Sigmoid colon (tissue), 7 donors: ENCODE measurements at places on chromosomes 16 and 17. TPM values are rescaled to one million over a fixed set of nuclear protein-coding genes. Genes with fewer than 3 reads are reported as not detected.

CCDC200 gene
- total RNA-seq, result not detected

DNA sequence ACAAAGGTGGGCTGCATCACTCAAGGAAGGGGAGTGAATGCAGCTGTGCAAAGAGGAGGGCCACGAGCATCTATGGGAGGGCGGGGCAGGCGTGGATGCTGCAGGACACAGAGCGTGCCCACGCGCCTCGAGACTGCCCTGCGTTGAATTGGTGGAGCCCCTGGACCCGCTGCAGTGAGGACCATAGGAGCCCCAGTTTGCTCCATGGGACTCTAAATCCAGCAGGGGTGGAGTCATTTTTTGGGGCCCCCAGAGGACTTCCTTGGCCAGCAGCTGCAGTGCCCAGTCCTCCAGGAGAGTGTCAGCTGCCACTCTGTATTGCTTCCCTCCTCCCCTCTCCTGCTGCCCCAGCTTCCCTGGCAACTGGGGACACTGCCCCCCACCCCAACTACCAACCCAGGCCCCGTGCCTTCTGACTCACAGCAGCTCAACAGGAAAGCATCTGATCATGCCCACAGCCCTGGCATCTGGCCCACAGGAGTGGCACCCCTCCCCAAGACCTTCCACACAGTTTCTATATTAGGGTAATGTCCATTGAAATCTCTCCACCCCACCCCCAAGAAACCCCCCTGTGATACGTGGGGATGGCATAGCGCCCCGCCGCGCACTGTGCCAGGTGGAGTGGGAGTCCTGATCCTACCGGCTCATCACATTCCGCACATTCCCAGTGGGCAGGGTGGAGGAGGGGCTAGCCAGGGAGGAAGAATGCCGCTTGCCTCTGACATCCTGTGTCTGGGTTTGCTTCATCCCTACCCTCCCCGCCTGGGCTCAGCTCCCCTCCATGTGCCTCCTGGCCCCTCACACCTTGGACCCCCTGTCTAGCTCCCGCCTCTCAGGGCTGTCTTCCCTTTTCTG is 27.8 kb upstream of the ITGA3 start:
- no peaks in the 10 kb centered on the region for H3K27me3 ChIP-seq
- peaks cover 32% of the 10 kb centered on the region for H3K4me1 ChIP-seq
- H3K27ac ChIP-seq, result peak overlapping the region; percentile 66
- DNase-seq, result no peak
- H3K4me3 ChIP-seq, result no peak overlapping the region

DNA sequence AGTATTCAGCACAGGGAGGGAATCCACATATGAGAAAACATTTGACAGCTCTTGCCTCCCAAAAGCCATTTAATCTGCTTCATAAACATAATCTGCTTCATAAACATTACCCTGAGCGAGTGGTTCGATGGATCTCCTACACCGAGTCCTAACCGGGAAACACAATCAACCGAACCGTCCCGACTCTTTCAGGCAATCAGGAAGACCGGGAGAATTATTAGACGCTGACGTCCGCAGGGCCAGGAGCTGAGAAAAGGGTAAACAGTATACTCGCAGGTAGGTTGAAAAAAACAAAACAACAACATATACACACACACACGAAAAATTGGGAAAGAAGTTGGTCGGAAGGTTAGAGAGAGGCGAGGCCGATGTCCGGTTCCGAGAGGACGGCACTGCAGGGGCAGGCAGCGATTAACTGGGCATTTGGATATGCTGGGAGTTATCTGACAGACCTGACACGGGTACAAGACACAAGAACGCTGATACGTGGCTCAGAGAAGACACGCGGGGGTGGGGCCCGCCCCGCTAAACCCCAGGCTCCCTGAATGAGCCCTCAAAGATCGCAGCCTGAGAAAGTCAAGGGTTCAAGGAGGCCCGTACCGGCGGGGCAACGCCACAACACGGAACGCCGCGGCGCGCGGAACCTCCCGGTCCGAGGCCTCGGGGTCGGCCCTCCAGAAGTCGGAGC is 585 bp downstream of the AP1G1 start:
- H3K36me3 ChIP-seq, result no peaks in the 10 kb centered on the region
- H3K27ac ChIP-seq, result peak overlapping the region; percentile 97
- H3K4me3 ChIP-seq, result peak overlapping the region; percentile 77
- DNase-seq, result peak; percentile 69

EVPL gene
- total RNA-seq, result 23.5 TPM

SMPD3 gene
- total RNA-seq, result 0.49 TPM

DNA sequence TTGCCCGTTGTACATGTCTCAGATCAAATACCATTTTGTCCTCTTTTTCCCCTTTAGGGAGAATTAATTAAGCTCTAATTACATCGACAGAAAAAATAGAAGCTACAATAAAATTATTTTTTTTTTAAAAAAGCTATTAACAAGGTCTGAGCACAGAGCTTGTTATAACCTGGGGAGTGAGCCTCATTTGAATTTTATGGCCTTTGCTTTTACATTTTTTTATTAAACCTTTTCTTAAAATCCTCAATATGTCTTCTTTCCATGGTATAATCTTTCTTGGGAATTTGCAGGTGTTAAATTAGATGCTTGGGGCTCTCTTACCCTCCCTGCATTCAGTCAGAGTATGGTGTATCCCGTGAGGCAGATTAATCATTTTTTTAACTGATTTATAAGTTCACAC is 212.5 kb upstream of the XYLT1 start:
- H3K4me1 ChIP-seq, result no peaks in the 10 kb centered on the region
- H3K27ac ChIP-seq, result no peak overlapping the region
- no peak for DNase-seq
- H3K27me3 ChIP-seq, result no peaks in the 10 kb centered on the region
- H3K4me3 ChIP-seq, result no peak overlapping the region

SULT1A2 gene
- total RNA-seq, result not detected

FBXL16 gene
- total RNA-seq, result 1.4 TPM

DNA sequence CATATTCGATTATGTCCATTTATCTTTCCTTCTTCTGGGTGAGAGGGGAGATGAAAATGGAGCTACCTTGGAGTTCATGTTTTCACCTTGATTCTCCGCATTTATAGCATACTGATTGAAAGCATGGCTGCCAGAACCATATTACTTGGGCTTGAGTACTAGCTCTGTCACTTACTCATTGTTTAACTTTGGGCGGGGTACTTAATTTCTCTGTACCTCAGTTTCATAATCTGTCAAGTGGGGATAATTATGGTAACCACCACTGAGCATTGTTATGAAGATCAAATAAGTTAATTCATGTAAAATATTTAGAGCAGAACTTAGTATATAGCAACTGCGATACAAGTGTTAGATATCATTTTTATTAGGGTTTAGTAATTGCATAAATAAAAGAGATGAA is 65.2 kb downstream of the FTO start:
- H3K4me3 ChIP-seq, result no peak overlapping the region
- H3K4me1 ChIP-seq, result no peaks in the 10 kb centered on the region

DNA sequence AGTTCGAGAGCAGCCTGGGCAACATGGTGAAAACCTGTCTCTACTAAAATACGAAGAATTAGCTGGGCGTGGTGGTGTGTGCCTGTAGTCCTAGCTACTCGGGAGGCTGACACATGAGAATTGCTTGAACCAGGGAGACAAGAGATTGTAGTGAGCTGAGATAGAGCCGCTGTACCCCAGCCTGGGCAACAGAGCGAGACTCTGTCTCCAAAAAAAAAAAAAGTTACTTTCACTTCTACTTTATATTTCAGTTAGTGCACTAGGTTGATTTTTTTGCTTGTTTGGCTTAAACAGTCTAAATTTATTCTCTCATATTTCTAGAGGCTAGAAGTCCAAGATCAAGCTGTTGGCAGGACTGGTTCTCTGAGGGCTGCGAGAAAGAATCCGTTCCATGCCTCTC is 13.4 kb downstream of the CCDC102A start:
- H3K36me3 ChIP-seq, result peaks cover 30% of the 10 kb centered on the region
- H3K27me3 ChIP-seq, result no peaks in the 10 kb centered on the region
- no peak overlapping the region for H3K27ac ChIP-seq

GRCh38 chr17:20207262-20207985 is 198.3 kb downstream of the SPECC1 start:
- H3K36me3 ChIP-seq, result no peaks in the 10 kb centered on the region
- peak overlapping the region; percentile 34 for H3K27ac ChIP-seq
- H3K27me3 ChIP-seq, result no peaks in the 10 kb centered on the region
- H3K4me3 ChIP-seq, result no peak overlapping the region
- peaks cover 20% of the 10 kb centered on the region for H3K4me1 ChIP-seq

HAS3 gene
- total RNA-seq, result 0.95 TPM

GRCh38 chr17:35257208-35257659 is 14.4 kb downstream of the SLFN5 start:
- peak; percentile 74 for DNase-seq
- no peaks in the 10 kb centered on the region for H3K27me3 ChIP-seq
- H3K4me1 ChIP-seq, result no peaks in the 10 kb centered on the region
- no peak overlapping the region for H3K4me3 ChIP-seq
- H3K36me3 ChIP-seq, result no peaks in the 10 kb centered on the region

- H3K36me3 ChIP-seq, result no peaks in the 10 kb centered on the region
- no peak for DNase-seq
- H3K4me1 ChIP-seq, result peaks cover 55% of the 10 kb centered on the region
Observed at GRCh38 chr16:85127379-85127723, 15.1 kb upstream of the CIBAR2 start.

GRCh38 chr17:80803451-80804428 is 187.9 kb upstream of the CHMP6 start:
- H3K36me3 ChIP-seq, result no peaks in the 10 kb centered on the region
- H3K4me1 ChIP-seq, result no peaks in the 10 kb centered on the region
- no peak overlapping the region for H3K27ac ChIP-seq
- DNase-seq, result no peak
- H3K27me3 ChIP-seq, result no peaks in the 10 kb centered on the region

DNA sequence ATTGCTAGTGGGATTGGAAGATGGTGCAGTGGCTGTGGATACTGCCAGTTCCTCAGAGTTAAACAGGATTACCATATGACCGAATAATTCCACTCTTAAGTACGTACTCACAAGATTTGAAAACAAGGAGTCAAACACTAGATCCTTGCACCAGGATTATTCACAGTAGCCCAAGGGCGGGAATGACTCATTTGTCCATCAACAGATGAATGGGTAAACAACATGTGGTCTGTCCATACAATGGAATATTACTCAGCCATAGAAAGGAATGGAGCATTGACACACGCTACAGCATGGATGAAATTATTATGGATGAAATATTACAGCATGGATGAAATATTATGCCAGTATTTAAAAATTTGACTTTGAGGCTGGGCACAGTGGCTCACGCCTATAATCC is 9.1 kb upstream of the MAPK8IP3 start:
- no peak overlapping the region for H3K27ac ChIP-seq
- H3K4me3 ChIP-seq, result no peak overlapping the region
- H3K4me1 ChIP-seq, result no peaks in the 10 kb centered on the region
- DNase-seq, result no peak

DNA sequence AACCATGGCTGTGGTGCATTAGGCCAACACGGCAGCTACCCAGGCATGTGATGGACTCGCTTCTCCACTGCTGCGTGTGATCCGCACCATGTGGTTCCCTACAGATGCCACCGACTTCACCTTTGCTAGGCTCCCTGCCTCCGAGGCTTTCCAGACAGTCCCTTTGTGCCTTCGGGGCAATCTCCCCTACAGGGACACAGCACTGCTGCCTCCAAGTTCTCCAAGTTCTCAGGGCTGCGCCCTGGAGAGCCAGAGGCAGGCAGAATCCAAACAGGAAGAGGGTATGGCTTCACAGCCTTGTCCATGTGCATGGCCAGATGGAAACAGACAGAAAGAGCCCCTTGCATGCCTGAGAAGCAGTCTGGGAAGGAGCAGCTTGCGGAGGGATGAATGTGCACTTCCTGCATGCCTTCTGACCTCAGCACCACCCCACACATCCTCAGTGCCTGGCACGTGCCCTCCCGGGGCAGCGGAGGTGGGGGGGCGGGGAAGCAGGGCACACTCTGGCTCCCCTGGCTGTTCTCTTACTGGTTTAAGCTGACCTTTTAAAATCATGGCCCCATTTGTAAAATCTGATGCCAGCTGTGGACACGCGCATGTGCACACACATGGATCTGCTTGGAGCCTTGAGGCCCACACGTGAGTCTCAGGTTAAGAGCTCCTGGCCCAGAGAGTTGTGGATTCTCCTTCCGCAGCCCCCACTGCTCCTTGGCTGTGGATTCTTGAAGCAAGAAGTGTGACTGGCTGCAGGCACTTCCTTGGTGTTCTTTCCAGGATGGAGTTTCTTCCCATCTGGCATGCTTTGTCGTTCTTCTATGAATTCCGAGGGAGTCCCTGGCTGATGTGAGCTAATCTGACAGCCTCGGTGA is 55.3 kb upstream of the MTSS2 start:
- DNase-seq, result no peak
- no peaks in the 10 kb centered on the region for H3K27me3 ChIP-seq
- peak overlapping the region; percentile 28 for H3K27ac ChIP-seq
- peaks cover 63% of the 10 kb centered on the region for H3K4me1 ChIP-seq
- H3K4me3 ChIP-seq, result no peak overlapping the region
- no peaks in the 10 kb centered on the region for H3K36me3 ChIP-seq

CLEC19A gene
- total RNA-seq, result not detected

DNA sequence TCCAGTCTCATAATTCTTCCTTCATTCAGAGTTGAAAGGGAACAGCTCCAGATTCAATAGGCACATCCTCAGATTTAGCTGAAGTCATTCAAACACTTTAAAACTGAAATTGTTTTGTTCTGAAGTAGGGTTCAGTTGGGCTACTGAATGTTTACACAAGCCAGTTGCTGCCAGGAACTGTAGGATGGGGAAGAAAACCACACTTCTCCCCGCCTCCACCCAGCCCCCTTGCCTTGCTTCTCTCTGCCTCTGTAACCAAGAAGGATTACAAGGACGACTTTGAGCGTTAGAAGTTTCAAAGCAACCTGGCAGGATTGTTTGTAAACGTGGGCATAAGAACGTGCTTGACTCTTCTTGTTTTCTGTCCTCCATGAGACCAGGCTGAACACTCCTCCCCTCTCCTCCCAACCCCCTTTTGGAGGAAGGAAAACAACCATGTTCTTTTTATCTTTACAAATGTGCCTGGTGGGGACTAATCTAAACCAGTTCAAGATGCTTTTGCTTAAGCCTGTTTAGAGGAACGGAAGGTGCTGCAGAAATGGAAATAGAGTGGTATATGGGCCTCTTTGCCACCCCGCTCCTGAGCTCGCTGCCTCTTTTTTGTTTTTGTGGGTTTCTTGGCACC is 287.9 kb downstream of the FTO start:
- H3K36me3 ChIP-seq, result no peaks in the 10 kb centered on the region
- H3K27me3 ChIP-seq, result no peaks in the 10 kb centered on the region
- H3K27ac ChIP-seq, result no peak overlapping the region
- no peaks in the 10 kb centered on the region for H3K4me1 ChIP-seq
- H3K4me3 ChIP-seq, result no peak overlapping the region
